NCI-H1417 treated with DMSO at 0.1 percent for 48 hours (cell line): ENCODE measurements at places on chromosomes 13 and 19.

- no peak for DNase-seq
Measured at GRCh38 chr19:45645068-45645630, 6.0 kb upstream of the EML2 start.

GRCh38 chr19:3785451-3785937 is 687 bp downstream of the MATK start:
- DNase-seq: no peak

DNA sequence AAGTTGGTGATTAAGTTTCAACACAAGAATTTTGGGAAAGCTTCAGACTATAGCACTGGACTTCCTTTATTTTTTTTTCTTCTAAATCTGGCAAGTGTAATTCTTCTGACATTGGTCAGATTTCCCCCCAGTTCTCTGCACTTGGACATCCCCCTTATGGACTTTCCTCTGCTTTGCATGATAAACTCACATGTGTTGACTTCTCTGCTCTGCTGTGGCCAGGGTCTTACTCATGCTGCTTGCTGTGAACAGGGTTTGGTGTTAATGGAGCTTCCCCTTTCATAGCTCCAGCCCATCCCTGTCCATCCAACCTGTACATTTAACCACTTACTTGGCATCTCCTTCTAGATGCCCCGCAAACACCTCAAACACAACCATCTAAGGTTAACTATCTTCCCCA is 70.5 kb upstream of the SPATA13 start:
- DNase-seq: no peak

DNA sequence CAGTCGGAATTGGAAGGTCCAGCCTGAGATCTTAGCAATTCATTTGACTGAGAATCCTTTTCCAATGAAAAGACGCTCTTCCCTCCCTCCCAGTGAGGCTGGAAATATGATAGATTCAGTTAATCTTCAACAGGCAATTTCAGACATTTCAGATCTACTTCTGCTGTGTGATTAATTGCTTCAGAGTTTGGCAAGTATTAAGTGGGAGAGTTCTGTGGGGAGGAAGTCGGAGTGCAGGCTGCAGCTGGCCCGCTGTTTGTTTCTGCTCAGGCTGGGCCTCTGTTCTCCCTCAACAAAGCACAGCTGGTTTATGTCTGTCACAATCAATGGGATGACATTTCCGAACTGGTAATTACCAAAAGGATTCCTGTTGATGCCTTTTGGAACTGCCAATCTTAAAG is 178.2 kb downstream of the NDFIP2 start:
- no peak for DNase-seq

DNA sequence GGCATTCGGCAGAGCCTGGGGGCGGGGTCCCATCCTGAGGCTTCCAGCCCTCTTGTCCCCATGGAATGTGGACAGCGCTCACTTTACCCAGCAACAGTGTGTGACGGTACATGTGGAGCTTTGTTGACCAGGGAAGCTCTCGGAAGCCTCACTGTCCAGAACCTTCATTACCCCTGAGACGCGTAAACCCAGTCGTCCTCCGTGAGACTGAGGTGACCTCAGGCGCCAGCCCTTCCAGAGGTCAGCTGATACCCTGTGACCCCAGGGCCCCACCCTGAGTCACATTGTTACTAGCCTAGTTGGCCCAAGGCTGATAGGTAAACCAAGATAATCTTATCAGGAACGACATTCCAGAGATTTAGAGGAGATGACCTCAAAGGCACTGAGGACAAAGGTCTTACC is 10.2 kb upstream of the TMEM160 start:
- no peak for DNase-seq

DNA sequence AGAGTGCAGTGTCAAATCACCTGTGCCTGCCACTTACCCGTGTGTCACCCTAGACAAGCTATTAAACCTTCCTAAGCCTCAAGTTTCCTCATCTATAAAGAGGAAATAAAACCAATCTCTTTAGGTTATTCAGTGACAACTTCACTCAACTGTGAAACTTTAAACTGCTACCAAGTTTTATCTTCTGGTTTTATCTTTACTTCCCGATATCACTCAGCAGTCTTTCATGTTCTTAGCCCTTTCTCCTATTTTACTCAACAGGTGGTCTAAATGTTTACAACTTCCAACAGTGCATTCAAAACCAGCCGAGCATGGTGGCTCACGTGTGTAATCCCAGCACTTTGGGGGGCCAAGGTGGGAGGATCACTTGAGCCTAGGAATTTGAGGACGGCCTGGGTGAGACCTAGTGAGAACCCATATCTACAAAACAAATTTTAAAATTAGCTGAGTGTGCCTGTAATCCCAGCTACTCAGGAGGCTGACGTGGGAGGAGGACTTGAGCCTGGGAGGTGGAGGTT is 59.6 kb downstream of the GPALPP1 start:
- no peak for DNase-seq
